Body of pancreas (tissue), 4 donors: ENCODE measurements at places on chromosomes 3 and 15. TPM values are rescaled to one million over a fixed set of nuclear protein-coding genes. Genes with fewer than 3 reads are reported as not detected.
A peak's percentile ranks its signal among the peaks of the same experiment; 100 is the strongest.

DNA sequence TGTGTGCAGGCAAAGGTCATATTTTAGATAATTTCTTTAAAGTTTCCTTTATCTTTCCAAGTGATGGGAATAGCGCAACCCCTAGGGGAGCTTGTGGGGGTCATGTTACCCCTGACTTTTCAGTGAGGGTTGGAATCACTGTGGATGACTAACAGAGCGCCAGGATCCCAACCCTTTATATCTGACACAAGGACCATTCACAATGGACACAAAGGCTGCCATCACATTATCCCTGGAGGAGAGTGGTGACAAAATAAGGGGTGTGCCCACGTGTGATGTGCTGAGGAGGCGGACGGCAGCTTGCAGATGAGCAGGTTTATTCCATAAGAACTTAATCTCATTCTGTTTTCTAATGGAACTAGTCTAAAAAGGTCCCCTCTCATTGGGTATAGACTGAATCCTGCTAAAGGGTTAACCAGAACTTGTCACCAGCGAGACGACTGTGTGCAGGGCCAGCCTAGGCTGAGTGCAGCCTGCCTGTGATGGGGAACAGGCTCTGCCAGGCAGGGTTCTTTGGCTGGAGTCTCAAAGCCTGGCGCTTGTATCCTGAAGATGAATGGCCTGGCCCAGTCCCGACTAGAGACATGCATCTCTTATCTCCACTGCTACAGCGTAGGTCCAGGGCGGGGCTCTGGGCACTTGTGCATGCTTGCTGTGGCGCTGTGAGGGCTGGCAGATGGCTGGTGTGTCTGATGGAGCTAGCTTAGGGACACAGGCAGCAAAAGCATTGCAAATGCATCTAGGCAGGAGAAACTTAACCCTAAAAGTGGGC, 50.2 kb downstream of the CHDH start:
- H3K36me3 ChIP-seq = no peaks in the 10 kb centered on the region
- no peak for DNase-seq
- no peaks in the 10 kb centered on the region for H3K27me3 ChIP-seq
- H3K4me3 ChIP-seq = no peak overlapping the region

DNA sequence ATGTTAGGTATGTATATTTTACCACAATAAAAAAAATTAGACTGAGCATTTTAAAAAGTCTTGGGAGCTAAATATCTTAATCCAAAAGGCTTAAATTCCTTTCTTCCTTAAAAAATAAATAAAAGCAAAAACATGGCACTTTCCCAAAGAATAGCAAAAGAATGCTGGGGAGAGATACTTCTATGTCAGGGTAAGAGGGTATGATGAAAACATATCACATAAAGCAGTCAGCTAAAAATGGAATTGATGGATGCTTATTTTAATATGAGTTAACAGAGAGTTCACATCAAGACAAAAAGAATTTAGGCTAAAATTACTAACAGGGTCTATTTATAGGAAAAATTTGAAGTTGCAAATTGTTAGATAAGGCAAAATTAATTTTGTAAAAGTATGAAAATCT, 141.0 kb downstream of the MYLK start:
- DNase-seq = no peak
- H3K4me1 ChIP-seq = no peaks in the 10 kb centered on the region
- H3K27me3 ChIP-seq = no peaks in the 10 kb centered on the region
- no peaks in the 10 kb centered on the region for H3K36me3 ChIP-seq
- H3K27ac ChIP-seq = no peak overlapping the region
- H3K4me3 ChIP-seq = no peak overlapping the region

DNA sequence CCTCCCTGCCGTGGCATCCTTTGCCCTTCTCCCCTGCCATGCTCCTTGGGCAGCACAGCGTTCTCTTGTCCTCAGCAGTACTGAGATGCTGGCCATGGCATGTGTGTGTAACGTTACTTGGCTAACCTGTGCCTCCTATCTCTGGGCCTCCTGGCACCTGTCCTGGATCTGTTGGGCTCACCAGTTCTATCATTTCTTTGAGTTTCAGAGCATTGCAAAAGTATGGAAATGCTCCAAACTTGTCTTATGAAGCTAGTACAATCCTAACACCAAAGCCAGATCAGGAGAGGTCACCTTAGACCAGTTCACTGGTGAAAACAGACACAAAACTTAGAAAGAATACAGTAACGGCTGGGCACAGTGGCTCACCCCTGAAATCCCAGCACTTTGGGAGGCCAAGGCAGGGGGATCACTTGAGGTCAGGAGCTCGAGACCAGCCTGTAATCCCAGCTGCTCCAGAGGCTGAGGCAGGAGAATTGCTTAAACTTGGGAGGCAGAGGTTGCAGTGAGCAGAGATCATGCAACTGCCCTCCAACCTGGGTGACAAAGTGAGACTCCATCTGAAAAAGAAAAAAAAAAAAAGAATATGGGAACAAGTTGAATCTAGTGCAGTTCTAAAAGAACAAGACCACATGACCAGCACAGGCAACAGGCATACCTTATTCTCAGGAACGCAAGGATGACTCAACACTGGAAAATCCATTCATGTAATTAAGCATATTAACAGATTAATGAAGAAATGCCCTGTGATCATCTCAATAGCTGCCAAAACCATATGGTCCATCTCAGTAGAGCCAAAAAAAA, 62.4 kb upstream of the TRPM1 start:
- DNase-seq = no peak
- no peaks in the 10 kb centered on the region for H3K36me3 ChIP-seq
- no peaks in the 10 kb centered on the region for H3K27me3 ChIP-seq
- no peak overlapping the region for H3K4me3 ChIP-seq
- H3K27ac ChIP-seq = no peak overlapping the region

DNA sequence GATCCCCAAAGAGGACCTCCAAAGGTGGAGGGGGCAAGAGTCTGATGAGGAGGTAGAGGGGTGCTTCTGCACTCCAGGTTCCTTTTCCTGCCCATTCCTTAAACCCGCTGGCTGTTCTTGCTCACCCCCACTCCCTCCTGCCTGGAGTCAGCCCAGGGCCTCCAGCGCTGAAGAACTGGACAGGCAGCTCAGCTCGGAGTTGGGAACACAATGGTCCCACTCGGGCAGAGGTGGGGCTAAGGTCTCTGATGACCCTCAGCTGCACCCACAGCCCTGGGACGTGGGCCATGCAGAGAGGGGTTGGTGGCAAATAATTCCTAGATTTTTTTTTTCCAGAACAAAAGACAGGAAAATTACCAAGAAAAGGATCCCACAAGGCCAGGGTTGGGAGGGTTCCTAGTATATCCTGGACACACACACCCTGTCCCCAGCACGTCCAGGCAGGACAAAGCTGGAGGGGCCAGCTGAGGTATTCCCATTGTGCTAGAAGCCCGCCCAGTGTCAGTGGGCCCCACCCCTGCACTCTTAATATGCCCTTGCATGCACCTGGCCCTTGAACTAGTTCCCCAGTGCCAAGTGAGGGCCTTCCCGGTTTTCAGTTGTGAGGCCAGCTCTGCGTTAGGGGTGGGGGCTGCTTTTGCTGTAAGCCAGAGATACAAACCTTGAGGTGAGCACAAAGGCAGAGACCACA, 22.1 kb upstream of the IP6K2 start:
- H3K4me3 ChIP-seq = no peak overlapping the region
- peaks cover 30% of the 10 kb centered on the region for H3K4me1 ChIP-seq
- no peak for DNase-seq

- peak overlapping the region; percentile 58 for H3K4me3 ChIP-seq
- H3K36me3 ChIP-seq = no peaks in the 10 kb centered on the region
- no peaks in the 10 kb centered on the region for H3K27me3 ChIP-seq
- H3K27ac ChIP-seq = no peak overlapping the region
Observed at GRCh38 chr15:89244574-89244903, 760 bp downstream of the FANCI start.

DNA sequence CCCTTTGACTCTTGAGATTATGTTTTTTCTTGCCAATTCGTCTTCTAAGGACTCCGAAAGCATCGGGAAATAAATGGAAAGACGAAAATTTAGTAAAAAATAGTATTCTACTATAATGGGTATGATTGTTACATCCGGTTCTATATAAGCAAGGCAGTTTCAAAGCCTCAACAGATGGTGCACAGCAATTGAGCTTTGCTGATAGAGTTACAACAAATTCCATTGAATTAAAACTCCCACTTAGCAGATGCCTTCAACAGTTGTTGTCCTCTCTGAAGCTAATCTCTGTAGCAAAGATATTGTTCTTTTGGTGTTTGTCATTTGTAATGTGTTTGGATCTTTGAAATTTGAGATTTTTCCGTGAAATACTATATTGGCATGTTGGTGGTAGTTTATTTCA, 16.1 kb upstream of the GHSR start:
- no peak overlapping the region for H3K4me3 ChIP-seq
- H3K27ac ChIP-seq = no peak overlapping the region
- H3K36me3 ChIP-seq = no peaks in the 10 kb centered on the region
- DNase-seq = no peak

DNA sequence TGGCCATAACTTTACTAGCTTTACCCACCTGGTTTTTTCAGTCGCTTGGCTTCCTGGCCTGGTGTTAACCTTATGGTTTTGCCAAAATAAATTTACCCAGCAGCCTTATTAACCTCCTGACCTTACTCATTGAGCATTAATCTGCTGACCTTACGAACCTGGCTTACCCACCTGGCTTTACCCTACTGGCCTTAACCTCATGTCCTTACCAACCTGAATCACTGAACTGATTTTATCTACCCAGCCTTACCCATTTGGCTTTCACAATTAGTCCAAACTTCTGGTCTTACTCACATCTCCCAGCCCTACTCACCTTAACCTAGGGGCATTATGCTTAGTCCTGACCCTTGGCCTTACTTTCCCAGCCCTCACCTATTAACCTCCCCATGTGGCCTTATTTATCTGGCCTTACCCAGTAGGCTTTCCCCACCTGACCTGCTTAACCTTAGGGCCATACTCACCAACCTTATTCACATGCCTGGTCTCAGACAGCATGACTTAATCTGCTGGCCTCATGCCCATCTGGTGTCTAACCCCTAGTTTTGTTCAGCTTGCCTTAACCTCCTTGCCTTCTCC, 93.4 kb downstream of the IL12A start:
- H3K4me1 ChIP-seq = no peaks in the 10 kb centered on the region
- no peaks in the 10 kb centered on the region for H3K36me3 ChIP-seq
- H3K4me3 ChIP-seq = no peak overlapping the region

DNA sequence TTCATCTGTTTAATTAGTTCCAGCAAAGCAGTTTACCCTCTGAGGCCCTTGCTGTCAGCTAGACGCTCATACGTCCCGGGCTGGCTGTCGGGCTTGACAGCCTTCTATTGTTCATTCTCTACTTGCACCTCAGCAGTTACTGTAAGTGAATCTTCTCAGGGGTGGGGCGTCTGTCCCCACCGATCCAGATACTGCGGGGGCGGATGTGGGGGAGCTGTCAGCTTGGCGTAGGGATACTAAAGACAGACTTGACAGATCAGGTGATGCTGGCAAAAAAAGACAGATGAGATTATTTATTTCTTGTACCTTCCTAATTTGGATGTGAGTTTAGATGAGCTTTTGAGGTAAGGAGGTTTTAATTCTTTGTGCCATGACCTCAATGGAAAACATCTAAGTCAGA, 315.3 kb downstream of the NR2F2 start:
- H3K4me1 ChIP-seq = no peaks in the 10 kb centered on the region
- no peak overlapping the region for H3K27ac ChIP-seq

- H3K27ac ChIP-seq = peak overlapping the region; percentile 2
- peaks cover 18% of the 10 kb centered on the region for H3K4me1 ChIP-seq
- H3K36me3 ChIP-seq = no peaks in the 10 kb centered on the region
- no peak overlapping the region for H3K4me3 ChIP-seq
Observed at GRCh38 chr3:13280811-13281506, 139.2 kb downstream of the NUP210 start.

- no peaks in the 10 kb centered on the region for H3K36me3 ChIP-seq
- H3K27ac ChIP-seq = no peak overlapping the region
- no peaks in the 10 kb centered on the region for H3K4me1 ChIP-seq
Observed at GRCh38 chr3:31361371-31362273, 171.1 kb upstream of the STT3B start.

- no peak overlapping the region for H3K4me3 ChIP-seq
- no peaks in the 10 kb centered on the region for H3K36me3 ChIP-seq
- H3K4me1 ChIP-seq = no peaks in the 10 kb centered on the region
- no peak overlapping the region for H3K27ac ChIP-seq
- H3K27me3 ChIP-seq = no peaks in the 10 kb centered on the region
- no peak for DNase-seq
Observed at GRCh38 chr3:60085649-60086048, 1035.8 kb upstream of the CFAP20DC start.

DNA sequence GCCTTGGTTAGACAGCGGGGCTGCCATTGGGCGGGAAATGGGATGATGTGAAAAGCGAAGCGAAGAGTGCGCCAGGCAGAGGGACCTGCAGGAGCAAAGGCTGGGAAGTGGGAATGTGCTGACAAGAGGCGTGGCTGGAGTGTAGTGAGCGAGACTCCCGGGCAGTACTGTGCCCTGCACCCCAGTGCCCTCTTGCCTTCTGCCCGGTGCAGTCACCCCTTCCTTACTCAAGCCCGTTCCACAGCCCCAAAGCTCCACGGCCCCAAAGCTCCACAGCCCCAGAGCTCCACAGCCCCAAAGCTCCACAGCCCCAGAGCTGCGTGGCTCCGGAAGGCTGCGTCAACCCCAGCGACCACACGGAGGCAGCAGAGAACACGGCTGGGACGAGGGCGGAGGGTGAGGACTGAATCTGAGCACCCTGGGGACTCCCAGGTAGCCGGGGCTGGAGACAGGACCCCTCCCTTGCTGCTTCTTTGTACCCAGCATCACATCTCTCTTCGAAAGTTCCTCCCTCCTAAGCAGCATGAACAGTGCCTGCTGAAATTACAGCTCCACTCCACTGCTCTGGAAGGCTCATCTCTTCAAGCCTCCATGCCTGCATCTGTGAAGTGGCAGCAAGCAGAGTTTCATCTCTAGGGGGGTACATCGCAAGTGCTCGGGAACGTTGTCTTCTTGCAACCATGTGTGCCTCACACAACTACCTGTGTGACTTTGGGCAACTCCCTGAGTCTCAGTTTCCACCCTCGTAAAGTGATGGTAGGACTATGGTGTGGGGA, 108.9 kb downstream of the FBLN2 start:
- peaks cover 9% of the 10 kb centered on the region for H3K4me1 ChIP-seq
- no peaks in the 10 kb centered on the region for H3K36me3 ChIP-seq
- DNase-seq = peak; percentile 58

DNA sequence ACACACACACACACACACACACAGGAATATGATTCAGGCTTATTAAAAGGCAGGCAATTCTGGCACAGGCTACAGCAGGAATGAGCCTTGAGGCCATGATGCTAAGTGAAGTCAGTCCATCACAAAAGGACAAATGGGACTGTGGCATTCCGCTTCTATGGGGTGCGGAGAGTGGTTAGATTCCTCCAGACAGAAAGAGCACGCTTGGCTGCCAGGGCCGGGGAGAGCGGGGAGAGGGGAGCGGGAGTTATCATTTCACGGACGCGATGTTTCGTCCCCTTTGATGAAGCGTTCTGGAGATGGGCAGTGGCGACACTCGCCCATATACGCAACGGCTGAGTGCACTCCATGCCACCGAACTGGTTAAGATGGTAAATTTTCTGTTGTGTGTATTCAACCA, 58.5 kb upstream of the FAM174B start:
- peak overlapping the region; percentile 38 for H3K27ac ChIP-seq
- no peak for DNase-seq
- no peak overlapping the region for H3K4me3 ChIP-seq
- H3K4me1 ChIP-seq = no peaks in the 10 kb centered on the region
- no peaks in the 10 kb centered on the region for H3K27me3 ChIP-seq
- H3K36me3 ChIP-seq = no peaks in the 10 kb centered on the region

Gene SST
- 482 TPM for total RNA-seq

Gene SIDT1
- total RNA-seq = 8.8 TPM

Gene COL7A1
- total RNA-seq = 2.3 TPM

Gene TMEM39A
- total RNA-seq = 85.4 TPM

Gene SLC12A1
- total RNA-seq = not detected

Gene SLC9A9
- 1.6 TPM for total RNA-seq
